ENCODE measurements at places on chromosomes 2 and 18.

DNA sequence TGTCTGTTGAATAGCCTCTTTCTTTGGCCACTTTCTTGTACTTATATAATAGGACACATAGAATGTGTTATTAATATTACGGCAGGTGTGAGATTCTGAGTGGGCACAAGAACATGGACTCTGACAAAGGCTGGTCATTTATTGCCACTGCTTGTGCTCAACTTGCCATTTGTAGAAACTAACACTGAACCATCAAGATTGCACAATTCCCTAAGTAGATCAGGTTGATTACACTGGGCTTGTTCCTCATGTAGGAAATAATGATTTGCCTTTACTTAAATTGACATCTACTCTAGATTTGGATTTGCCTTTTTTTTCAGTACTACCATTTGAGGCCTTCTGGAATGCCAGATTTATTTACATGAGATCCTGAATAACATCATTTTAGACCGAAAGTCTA is 342.7 kb upstream of the CWC22 start:
- no peak for DNase-seq

DNA sequence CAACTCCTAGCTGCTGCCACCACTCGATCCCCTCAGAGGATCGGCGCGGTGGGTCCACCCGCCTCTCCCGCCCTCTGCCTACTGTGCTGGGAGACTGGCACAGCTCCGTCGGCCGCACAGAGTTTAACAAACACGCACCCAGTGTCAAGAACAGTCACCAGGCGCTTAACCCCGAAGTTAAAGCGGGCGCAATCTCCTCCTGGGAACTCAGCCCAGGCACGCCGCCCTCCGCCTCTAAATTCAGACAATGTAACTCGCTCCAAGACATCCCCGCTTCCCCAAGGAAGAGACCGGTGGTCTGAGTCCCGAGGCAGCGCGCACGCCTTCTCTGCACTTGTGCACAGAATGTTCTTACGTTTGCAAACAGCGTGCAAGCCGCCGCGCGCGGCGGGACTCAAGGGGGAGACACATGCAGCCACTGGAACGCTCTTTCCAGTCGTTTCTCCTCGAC is 533 bp downstream of the CXCR4 start:
- DNase-seq, result peak; percentile 27

DNA sequence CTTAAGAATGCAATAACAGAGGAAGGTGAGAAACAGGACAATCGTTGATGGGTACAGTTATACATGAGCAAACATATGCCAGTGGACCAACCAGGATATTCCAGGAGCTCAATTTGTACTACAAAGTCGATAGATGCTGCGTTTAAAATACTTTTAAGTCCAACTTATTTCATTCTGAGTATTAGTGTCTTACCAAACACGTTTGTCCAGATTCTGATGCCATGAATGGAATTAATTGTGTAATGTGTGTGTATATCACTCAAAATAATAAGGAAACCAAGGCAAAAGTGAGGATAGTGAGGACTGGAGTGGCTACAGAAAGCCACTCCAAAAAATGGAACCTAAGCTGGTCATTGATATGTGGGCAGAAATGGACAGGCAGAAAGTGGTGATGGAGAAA is 332.6 kb downstream of the RIT2 start:
- no peak for DNase-seq

GRCh38 chr2:112627060-112628040 is 18.4 kb upstream of the SLC20A1 start:
- DNase-seq, result no peak

DNA sequence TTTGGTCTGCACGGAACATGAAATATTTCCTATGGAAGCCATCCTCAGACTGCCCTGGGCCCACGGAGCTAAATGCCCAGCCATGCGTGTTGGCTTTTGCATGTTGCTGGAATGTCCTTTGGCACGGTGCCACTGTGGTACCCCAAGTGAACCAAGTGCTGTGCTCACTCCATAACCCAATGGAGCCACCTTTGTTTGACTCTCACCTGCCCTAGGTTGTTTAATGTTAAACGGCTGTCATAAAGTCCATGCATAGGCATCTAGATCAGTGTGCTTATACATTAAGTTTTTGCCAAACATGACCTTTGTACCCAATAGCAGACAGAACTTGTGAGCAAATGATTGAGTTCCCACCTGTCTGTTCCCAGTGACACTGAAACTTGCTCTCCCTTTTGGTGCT is 59.9 kb upstream of the TMEM87B start:
- no peak for DNase-seq

DNA sequence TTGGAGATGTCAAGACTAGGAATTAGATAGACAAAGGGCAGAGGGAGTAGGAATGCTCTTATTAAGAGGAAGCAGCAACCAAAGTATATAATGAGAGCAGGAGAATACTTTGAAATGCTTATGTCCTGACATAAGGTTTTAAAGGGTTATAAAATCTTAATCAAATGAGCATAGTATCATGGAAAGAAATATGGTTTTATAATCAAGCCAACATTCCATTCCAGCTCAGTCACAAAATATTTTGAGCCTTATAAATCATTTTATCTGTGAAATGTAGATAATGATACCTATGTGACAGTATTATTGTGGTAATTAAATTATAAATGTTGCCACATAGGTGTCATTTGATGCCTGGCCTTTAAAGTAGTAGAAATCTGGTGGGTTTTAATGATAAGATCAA is 17.6 kb downstream of the VSNL1 start:
- DNase-seq, result no peak

DNA sequence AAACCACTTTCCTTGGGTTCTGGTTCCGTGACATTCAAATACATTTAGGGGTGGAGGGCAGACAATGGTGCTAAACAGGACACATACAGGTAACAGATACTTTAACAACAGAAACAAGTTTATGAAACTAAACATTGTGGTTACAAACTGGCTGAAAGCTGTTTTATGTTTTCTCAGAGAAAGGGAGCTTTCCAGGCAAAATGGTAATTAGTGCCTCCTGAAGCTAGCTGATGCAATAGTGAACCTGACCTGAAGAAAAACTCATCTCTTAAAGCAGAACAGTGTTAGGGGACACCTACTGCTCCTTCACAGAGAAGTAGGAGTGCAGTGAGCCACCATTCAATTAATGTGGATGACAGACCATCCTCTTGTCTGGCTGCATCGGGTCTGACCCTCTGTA is 138.9 kb downstream of the CCDC148 start:
- no peak for DNase-seq

DNA sequence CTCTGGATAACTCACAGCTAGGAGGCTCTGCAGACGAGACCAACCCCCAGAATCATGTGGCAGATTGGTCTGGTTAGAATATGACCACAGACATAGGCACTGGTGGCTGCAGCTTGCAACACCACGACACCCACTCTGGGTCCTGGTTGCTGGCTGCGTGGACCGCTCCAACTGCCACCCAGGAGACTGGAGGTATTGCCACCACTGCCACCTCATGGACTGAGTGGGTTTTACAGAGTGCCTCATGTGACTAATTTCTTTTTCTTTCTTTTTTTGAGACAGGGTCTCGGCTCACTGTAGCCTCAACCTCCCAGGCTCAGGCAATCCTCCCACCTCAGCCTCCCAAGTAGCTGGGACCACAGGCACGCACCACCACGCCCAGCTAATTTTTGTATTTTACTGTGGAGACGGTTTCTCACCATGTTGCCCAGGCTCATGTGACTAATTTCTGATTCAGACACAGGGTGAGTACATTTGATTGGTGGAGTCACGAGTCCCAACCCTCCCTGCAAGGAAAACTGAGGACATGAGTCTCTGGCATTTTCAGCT is 29.9 kb upstream of the NT5DC4 start:
- DNase-seq, result peak; percentile 12

GRCh38 chr2:241354668-241355658 is 1.1 kb upstream of the FARP2 start:
- DNase-seq, result peak; percentile 91

DNA sequence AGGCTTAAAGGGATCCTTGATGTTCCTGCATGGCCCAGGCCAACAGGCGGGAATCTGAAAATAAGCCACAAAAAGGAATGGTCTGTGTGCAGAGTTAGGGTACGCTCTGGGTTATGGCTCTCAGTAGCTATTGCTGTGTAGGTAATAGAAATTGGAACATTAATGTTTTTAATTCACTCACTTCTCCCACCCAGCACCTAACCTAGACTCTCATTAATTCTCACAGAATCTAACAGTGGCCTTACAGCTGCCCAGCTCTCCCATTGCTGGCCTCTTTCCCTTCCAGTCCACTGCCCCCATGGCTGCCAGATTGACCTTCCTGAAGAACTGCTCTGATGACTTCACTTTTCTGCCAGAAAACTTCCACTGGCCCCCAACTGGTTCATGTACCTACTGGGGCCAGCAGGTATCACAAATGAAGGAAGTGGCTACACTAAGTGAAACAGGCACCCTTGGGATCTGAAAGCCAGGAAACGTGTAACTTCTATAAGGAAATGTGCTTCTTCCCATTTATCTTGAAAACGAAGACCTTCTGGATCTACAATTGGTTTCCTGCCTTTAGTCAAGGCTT is 315.2 kb downstream of the STK39 start:
- DNase-seq, result no peak

DNA sequence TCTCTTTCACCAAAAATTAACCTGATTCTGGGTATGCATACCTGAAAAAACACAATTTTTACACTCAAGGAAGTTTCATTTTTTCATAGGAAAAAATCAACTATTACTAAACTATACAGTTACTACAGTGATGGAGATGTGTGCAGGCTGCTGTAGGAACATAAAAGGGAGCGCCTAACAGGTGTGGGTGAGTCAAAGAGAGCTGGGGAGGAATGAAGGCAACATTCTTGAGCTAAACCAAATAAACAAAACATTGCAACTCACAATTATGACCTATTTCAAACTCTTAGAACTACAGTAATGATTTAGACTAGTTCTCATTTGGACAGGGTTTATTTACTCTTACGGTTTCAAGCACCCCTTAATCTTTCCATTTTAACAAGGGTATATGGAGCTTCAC is 13.4 kb upstream of the CLASP1 start:
- no peak for DNase-seq

GRCh38 chr2:11459816-11460215 is 6.1 kb downstream of the E2F6 start:
- DNase-seq, result no peak

DNA sequence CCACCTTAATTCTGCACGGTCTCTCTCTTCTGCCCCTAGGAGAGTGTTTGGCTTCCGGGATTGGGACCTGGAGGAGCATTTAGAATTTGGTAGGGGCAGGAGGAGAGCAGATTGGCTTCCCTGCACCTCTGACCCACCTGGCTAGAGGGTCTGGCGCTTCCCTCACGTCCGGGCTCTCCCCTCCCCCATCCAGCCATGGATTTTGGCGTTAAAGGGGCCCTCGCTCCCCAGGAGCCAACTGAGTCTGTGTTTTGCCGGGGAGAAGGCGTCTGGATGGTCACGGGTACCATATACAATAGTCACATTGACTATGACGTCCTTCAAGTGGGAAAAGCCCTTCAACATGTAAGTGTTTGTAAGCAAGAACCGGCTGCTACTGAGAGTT is 6.6 kb downstream of the HOXD3 start:
- DNase-seq, result no peak

DNA sequence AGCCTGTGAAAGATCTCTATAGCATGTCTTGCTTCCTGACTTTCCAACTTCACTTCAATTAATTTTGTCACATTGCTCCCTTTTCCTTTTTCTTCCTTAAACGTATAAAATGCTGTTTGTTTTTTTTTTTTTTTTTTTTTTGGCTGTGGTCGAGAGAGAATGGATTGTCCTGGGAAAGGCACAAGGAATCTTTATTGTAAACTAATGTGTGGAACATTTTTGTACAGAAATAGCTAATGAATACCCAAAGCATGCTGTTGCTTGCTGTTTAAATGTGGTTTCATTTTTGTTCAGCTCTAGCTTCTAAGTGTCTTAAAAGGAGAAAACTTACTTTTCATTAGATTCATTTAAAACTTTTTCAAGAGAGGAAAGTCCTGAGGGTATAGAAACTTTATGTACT is 105.5 kb downstream of the GPD2 start:
- no peak for DNase-seq

DNA sequence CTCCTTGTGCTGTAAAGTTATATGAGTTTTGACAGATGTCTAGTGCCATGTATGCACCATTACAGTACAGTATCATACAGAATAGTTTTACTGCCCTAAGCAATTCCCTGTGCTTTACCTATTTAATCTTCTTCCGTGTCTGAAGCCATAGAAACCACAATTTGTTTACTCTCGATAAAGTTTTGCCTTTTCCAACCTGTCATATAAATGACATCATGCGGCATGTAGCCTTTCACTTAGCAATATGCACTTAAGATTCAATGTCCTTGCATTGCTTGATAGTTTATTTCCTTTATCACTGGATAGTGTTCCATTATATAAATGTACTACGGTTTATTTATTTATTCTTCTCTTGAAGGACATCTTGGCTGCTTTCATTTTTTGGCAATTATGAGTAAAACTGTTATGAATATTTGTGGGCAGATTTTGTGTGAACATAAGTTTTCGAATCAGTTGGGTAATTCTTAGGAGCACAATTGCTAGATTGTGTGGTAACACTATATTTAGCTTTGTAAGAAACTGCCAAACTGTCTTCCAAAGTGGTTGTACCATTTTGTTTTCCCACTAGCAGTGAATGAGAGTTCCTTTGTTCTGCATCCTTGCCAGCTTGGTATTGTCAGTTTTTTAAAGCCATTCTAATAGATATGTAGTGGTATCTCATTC is 136.8 kb upstream of the MAP3K20 start:
- no peak for DNase-seq

- no peak for DNase-seq
Measured at GRCh38 chr2:110114831-110115255, 779 bp downstream of the MALL start.

GRCh38 chr2:24577481-24577880 is 86.4 kb downstream of the NCOA1 start:
- DNase-seq, result no peak

GRCh38 chr18:46588971-46589660 is 67.9 kb downstream of the LOXHD1 start:
- no peak for DNase-seq

GRCh38 chr2:86570059-86570458 is 6.8 kb upstream of the CHMP3 start:
- no peak for DNase-seq

GRCh38 chr2:33890686-33891085 is 291.6 kb upstream of the FAM98A start:
- no peak for DNase-seq

DNA sequence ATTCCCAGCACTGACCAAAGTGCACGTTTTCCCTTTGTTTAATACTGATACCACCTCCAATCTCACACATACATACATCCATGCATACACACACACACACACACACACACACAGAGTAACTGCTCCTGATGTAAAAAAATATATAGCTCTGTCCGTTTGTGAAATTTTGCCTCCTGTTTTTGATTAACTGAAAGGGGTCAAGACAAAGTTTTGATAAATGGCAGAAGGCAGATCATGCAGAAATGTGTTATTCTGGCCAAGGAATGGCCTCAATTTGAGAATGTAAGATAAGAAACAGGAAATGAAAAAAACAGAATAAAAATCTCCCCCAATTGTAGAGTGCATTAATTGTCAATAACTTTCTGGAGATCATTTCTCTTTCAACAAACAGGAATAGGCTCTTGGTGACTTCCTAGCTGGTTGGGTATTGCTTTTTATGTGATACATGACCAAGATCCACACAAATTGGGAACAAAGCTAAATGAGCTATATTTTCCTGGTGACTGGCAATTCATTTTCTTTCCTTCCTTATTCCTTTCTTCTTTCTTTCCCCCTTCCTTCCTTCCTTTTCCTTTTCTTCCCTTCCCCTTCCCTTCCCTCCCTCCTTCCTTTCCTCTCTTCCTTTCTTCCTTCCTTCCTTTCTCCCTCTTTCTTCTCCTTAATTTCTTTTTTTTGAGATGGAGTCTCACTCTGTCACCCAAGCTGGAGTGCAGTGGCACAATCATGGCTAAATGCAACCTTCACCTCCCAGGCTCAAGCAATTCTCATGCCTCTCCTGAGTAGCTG is 88.9 kb upstream of the PMAIP1 start:
- DNase-seq, result no peak

Data from NCI-H2029 (cell line).